Myometrial cell (primary cell): ENCODE measurements at places on chromosomes 2 and 18. TPM values are rescaled to one million over a fixed set of nuclear protein-coding genes. Genes with fewer than 3 reads are reported as not detected.

The CYP27A1 gene
- 19.3 and 20.4 TPM in 2 replicates for total RNA-seq

The SGO2 gene
- total RNA-seq: 9.8 and 17.0 TPM in 2 replicates

The CD207 gene
- not detected in 2 replicates for total RNA-seq

The OTX1 gene
- not detected in 2 replicates for total RNA-seq

The CLIP4 gene
- total RNA-seq: 37.2 and 43.8 TPM in 2 replicates

The GREB1L gene
- total RNA-seq: 0.89 and 1.2 TPM in 2 replicates

The ZSWIM2 gene
- total RNA-seq: not detected in 2 replicates

The INPP1 gene
- 12.1 and 18.8 TPM in 2 replicates for total RNA-seq

The SAG gene
- total RNA-seq: not detected in 2 replicates

The SEMA4C gene
- total RNA-seq: 20.9 and 24.2 TPM in 2 replicates

The ANKRD62 gene
- not detected in 2 replicates for total RNA-seq

The ESCO1 gene
- 11.0 and 12.9 TPM in 2 replicates for total RNA-seq

The CABLES1 gene
- 0.29 and 0.71 TPM in 2 replicates for total RNA-seq

The EMILIN1 gene
- total RNA-seq: 397 and 406 TPM in 2 replicates

The SLC5A6 gene
- 21.0 and 24.8 TPM in 2 replicates for total RNA-seq

The PMAIP1 gene
- 30.0 and 33.5 TPM in 2 replicates for total RNA-seq

The OTOS gene
- total RNA-seq: not detected in 2 replicates

The PDE1A gene
- total RNA-seq: 7.4 and 11.2 TPM in 2 replicates
